ENCODE measurements at places on chromosomes 1 and 21. TPM values are rescaled to one million over a fixed set of nuclear protein-coding genes. Genes with fewer than 3 reads are reported as not detected.

Gene ADORA1
- total RNA-seq: 0.55 TPM

Gene PDE4B
- total RNA-seq: 5.0 TPM

Gene AKNAD1
- total RNA-seq: 1.5 TPM

Gene CFHR3
- total RNA-seq: 0.15 TPM

Gene BTBD8
- 0.55 TPM for total RNA-seq

Gene CR1
- not detected for total RNA-seq

Gene F3
- total RNA-seq: 14.1 TPM

Gene LEMD1
- total RNA-seq: not detected

Gene PPP1R8
- total RNA-seq: 34.6 TPM

Gene COL9A2
- total RNA-seq: 0.17 TPM

Gene ARHGEF19
- total RNA-seq: 5.2 TPM

Gene USH2A
- total RNA-seq: under 0.01 TPM

Gene HHAT
- total RNA-seq: 2.2 TPM

Gene C1orf87
- not detected for total RNA-seq

Gene CYP4Z1
- total RNA-seq: not detected

Gene TMEM35B
- 15.8 TPM for total RNA-seq

Gene F13B
- total RNA-seq: not detected

Gene NTNG1
- total RNA-seq: not detected

Gene STIL
- total RNA-seq: 10.9 TPM

Gene NAXE
- 154 TPM for total RNA-seq

Gene PAPPA2
- 0.01 TPM for total RNA-seq

Gene OPRD1
- 0.01 TPM for total RNA-seq

Gene HFM1
- total RNA-seq: 0.07 TPM

Gene SLC44A3
- 1.8 TPM for total RNA-seq

Gene WDR64
- total RNA-seq: not detected
